ENCODE measurements at places on chromosomes 7 and 10. TPM values are rescaled to one million over a fixed set of nuclear protein-coding genes. Genes with fewer than 3 reads are reported as not detected.

The PNLIP gene
- not detected for total RNA-seq

The CTNNA3 gene
- total RNA-seq = not detected

DNA sequence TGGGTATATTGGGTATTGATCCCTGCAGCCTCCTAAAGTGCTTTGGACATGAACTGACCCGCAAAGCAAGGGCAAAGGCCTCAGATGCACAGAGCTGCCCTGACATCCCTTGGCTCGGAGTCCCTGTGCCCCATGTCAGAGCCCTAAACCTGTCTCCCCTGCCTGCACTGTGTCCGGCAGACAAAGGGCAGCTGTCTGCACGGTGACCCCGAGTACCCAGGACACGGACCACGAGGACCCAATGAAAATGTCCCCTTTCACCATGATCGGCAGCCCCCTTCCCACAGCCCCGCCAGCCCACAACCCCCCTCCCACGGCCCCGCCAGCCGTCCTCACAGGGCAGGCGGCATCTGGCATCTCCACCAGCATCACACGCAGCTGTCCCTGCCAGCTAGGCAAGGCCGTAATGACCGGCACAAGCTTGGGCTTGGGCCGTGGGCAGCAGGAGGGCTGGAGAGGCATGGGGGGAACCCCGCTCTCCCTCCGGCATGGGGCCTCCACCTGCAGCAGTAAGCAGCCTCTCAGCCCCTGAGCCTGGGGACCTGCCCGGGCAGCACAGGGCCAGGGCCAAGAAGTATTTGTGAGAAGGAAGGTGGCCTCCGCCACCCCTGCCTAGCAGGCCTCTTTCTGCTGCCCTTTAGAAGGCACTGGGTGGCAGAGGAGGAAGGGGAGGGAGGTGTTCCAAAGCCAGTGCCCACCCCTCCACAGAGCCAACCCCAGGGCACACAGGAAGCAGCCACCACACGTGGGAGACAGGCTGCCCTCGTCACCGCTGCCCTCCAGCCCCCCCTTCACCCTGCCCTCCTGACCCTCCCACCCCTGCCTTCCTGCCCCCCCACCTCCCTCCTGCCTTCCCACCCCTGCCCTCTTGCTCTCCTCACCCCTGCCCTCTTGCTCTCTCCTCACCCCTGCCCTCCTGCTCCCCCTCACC is 10.1 kb downstream of the NUDT1 start:
- H3K36me3 ChIP-seq = peaks cover 10% of the 10 kb centered on the region
- no peak for DNase-seq
- H3K27ac ChIP-seq = no peak overlapping the region
- peaks cover 7% of the 10 kb centered on the region for H3K4me1 ChIP-seq
- H3K4me3 ChIP-seq = no peak overlapping the region

- no peak for DNase-seq
- no peak overlapping the region for H3K4me3 ChIP-seq
- H3K4me1 ChIP-seq = no peaks in the 10 kb centered on the region
- no peaks in the 10 kb centered on the region for H3K36me3 ChIP-seq
- no peak overlapping the region for H3K27ac ChIP-seq
- peaks cover 8% of the 10 kb centered on the region for H3K27me3 ChIP-seq
These were observed 270.8 kb downstream of the HTR7 start for GRCh38 chr10:90587081-90587491.

DNA sequence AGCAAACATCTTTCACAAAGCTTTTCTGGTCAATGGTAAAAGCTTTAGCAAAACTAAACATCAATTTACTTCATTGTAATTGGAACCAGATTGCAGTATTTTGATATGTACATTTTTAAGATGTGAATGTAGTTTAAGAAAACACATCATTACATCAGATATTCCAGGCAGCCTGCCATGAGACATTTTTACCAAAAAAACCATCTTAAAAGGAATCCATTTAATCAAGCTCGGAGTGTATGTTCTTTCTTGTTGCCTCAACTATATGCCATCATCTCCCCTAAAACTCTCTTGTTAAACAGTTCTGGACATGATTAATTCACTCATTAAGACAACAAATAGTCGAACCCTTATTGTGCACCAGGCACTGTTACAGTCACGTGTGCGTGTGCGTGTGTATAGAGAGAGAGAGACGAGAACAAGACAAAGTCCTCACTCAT is 97.5 kb downstream of the UBE2H start:
- peaks cover 4% of the 10 kb centered on the region for H3K36me3 ChIP-seq
- H3K4me3 ChIP-seq = no peak overlapping the region
- H3K27ac ChIP-seq = no peak overlapping the region
- H3K4me1 ChIP-seq = peaks cover 23% of the 10 kb centered on the region
- H3K27me3 ChIP-seq = no peaks in the 10 kb centered on the region

DNA sequence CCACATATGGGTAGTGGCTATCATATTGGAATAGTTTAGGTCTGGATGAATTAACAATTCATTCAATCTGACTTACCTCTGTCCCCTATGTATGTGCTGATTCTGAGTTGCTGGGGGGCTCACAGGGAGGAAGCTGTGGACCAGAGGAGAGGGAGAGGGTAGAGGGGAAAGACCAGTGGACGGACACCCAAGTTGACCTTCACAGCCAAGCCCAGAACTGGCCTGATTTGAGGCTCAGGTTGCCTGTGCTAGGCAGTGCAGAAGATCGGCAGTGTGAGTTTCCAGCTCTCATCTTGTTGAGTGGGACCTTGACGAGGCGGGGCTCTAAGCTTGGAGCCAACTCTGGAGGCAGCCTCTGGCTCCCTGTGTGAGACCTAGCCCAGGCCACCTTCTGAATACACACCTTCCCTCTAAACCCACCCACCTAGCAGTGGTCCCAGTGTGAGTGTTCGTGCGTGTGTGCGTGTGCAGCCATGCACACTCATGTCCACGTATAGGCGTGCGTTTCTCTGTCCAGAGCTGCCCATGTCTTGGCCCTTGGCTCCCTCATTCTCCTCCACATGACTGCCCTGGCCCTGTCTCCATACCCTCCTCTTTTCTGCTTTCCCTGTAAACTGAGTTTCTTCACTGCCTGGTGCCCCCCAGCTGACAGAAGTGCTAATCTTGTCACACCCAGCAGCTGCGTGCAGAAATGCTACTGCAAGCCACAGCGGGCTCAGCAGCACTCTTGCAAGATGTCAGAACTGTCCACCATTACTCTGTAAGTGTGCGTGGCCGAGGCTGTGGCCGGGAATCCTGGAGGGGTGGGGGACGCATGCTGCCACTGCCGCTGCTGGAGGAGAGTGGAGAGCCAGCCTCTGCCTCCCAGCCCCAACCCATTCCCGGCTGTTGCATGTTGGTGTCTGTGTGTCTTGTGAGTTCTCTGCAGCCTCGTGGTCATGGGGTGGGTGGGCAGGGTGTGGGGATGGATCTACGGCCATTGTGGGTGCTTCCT is 47.6 kb downstream of the ADCYAP1R1 start:
- H3K4me3 ChIP-seq = no peak overlapping the region
- H3K36me3 ChIP-seq = no peaks in the 10 kb centered on the region
- peaks cover 10% of the 10 kb centered on the region for H3K27me3 ChIP-seq

- H3K4me3 ChIP-seq = peak overlapping the region; percentile 79
- H3K27ac ChIP-seq = peak overlapping the region; percentile 93
- peaks cover 77% of the 10 kb centered on the region for H3K4me1 ChIP-seq
- no peaks in the 10 kb centered on the region for H3K27me3 ChIP-seq
These were observed 739 bp downstream of the MPP7 start for GRCh38 chr10:28302012-28302637.
